Stimulated activated CD4-positive, alpha-beta T cell treated with anti-CD3 and anti-CD28 coated beads, Interleukin-1b, Interleukin-23, amount 100 ng/mL, for 1 hour (primary cell): ENCODE measurements at places on chromosomes 3 and 15.

DNA sequence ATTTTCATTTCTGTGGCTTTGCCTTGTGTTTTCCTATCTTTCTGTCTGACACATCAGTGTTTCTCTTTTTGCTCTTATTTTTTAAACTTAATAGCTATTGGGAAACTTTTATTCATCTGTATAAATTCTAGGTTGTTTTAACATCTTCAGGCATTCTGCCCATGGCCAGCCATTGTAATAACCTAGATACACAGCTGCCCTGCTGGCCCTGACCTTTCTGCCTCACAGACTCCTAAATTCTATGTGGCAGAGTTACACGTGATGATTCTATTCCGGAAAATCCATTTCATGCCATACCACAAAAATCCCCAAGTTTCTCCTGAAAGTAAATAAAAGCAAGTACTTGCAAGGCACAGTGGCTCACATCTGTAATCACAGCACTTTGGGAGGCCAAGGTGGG, 150.1 kb downstream of the UACA start:
- DNase-seq = no peak

DNA sequence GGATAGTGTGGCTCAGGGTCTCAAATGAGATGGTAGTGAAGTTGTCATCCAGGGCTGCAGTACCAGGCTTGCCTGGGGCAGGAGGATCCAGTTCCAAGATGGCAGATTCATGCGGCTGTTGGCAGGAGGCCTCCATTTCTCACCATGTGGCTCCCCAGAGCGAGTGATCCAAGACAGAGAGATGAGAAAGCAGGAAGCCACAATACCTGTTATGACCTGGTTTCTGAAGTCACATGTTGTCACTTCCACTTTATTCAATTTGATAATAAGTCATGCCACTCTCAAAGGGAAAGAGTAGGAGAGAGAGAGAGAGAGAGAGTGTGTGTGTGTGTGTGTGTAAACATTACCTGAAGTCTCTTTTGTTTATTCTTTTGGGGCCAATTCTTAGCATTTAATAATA, 30.1 kb downstream of the TMOD2 start:
- no peak for DNase-seq

GRCh38 chr3:12663401-12663935, 449 bp downstream of the RAF1 start:
- DNase-seq = peak; percentile 13

DNA sequence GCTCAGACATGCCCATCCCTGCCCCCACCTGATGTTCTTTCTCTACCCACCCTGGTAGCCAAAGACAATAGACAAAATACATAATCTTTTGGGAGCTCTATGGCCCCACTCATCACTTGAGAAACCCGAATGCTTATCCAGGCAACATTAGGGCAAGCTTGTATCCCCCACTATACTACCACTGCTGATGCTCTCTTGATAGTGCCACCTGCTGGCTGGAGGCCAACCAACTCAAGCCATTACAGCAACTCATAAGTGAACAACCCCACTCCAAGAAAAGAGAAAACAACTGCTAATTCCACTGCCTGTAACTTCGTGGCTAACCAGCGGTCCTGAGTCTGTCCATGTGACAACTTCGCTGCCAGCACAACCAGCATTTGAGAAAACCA, 342.5 kb upstream of the TGFBR2 start:
- no peak for DNase-seq

DNA sequence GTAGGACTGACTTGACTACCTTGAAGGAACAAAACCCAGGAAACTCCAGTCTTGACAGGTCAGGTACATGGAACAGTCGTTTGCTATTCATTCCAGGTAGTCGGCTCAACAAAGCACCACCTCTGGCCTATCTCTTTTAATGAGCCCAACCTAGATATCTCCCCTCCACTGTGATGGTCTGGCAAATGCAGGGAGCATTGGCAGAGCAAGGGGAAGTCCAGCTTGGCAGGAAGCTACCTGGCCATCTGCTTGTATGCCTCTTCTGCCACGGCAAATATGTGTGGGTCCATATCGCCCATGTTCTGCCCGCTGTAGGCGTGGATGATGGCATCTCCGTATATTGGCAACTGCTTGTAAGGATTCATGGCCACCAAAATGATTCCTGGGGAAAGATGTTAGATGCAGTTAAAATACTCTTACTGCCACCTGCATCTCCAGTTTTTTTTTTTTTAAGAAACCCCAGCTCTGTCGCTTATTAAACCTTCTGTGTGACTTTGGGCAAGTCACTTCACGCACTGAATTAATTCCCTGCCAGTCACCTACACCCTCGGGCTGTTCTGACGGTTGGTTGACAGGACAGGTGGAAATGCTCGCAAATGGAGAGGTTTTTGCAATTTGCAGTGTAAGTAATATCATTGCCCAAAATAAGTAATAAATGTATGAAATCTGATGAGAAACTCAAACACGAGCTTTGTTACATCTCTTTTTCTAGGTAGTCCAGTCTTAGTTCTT, 16.8 kb downstream of the MYO5C start:
- DNase-seq = no peak

DNA sequence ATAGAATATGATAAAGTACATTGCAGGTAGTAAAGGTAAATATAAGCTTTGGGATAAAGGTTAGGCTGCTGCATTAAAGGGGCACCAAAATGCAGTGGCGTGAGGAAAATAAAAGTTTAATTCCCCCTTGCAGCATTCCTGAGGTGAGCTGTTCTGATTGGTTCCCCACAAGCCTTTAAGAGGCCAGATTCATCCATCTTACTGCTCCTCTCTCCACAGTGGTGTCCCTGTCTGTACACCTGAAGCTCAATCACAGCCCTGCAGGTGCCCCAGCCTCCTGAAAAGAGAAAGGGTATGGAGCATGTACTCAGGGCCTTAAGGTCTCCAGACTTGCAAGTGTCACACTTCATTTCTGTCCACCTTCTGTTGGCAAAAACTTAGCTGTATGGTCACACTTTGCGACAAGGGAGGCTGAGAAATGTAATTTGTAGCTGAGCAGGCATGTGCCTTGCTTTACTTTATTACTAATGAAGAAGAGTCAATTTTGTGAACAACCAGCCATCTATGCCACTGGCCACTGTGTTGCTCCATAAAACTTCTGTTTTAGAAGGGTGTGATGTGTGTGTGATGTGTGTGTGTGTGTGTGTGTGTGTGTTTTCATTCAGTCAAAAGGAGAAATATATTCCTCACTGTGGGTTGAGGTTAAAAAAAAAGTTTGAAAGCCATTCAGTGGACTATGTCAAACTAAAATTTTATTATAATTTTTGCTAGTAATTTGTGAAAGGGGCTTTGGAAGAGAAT, 12.8 kb downstream of the LACTB start:
- DNase-seq = no peak

DNA sequence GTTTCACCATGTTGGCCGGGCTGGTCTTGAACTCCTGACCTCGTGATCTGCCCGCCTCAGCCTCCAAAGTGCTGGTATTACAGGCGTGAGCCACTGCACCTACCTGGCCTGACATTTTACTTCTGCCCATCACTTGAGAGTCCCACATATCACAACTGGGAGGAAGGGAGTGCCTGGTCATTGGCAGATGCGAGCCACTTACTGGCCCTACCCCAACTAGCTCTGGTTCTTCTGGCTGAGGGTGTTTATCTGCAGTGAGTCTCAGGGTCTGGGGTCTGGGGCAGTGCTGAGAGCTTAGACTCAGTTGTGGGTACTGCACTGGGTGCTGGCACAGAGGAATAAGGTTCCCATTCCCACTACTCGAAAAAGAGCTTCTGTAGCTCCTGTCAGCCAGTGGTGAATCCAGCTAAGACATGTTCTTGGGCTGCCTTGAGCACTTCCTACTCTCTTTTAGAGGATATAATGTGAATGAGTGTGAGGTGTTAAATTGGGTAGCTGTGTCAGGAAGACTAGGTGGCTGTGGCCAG, 30.2 kb downstream of the DAG1 start:
- no peak for DNase-seq

DNA sequence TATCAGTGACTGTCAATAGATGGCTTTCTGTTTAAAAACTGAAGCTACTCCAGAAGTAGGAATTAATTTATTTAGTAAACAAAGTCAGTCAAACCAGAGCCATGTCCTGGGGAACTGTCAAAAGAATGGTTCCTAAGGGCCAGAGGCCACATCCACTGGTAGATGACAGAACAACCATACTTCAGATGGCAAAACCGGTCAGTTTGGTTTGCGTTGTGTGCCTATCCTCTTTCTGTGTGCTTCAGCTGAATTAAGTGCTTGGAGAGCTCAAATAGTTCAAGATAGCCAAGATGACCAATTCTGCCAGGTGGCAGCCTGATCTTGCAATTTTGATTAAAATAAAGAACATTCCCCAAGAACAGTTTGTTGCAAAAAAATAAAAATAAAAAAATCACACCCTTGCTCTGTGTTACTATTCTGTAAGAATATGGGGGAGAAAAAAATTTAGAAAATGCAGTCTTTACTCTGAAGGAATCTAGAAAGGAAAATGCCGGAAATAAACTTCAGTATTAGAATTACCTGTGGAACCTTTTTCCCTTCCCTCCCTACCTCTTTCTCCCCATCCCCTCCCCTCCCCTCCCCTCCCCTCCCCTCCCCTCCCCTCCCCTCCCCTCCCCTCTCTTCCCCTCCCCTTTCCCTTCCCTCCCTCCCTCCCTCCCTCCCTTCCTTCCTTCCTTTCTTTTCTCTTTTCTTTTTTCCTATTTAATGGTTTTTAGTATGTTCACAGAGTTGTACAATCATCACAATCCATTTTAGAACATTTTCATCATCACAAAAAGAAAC, 2.5 kb downstream of the MAP3K13 start:
- no peak for DNase-seq

DNA sequence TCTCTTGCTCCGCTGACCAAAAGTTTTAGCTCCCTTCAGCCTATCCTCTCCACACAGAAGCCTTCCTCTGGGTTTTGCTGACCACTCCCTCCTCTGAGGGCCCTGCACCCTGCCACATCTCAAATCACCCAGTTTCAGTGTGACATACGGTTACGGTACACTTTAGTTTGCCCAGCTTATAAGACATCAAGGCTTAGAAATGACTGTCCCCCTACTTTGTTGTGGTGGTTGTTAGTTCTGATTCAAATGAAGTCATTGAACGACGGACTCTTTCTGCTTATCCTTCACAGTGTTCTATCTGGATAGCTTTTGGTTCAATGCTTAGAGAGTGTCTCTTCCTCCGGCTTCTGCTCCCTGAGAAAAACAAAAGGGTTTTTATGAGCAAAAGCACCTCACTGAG, 68.0 kb upstream of the NDUFB4 start:
- no peak for DNase-seq

GRCh38 chr15:52255935-52256334, 39.7 kb downstream of the MYO5C start:
- DNase-seq = no peak

- no peak for DNase-seq
Measured at GRCh38 chr3:197030379-197031314, 1.0 kb upstream of the MELTF start.

GRCh38 chr3:14460342-14461005, 58.1 kb downstream of the SLC6A6 start:
- no peak for DNase-seq

GRCh38 chr3:21779909-21780308, 28.9 kb upstream of the ZNF385D start:
- DNase-seq = no peak

DNA sequence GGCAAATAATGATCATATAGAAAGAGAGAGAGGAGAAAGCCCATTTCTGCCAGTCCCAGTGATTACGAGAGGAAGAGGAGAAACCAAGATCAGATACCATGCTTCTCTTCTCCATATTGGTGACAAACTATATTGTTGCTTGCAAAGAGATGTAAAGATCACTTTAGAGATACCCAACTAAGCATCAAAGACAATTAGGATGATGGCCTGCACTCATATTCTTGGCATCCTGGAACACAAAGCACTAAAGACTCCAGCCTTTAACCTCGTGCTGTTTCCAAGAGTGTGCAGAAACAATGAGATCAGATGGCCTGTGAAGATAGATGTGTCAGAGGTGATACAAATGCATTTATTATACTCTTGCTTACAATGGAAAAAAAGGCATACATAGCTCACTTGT, 170.7 kb upstream of the TP63 start:
- no peak for DNase-seq
